ENCODE measurements at places on chromosomes 5 and 9. TPM values are rescaled to one million over a fixed set of nuclear protein-coding genes. Genes with fewer than 3 reads are reported as not detected.

The PPP1R26 gene
- 32.7 TPM for total RNA-seq

The FGD3 gene
- total RNA-seq: 0.10 TPM

The ZNF879 gene
- total RNA-seq: not detected

The CTNND2 gene
- not detected for total RNA-seq

The C5orf22 gene
- 41.4 TPM for total RNA-seq

The CD72 gene
- 0.12 TPM for total RNA-seq

The SHLD3 gene
- 11.4 TPM for total RNA-seq

The OR1J2 gene
- total RNA-seq: not detected

The AQP3 gene
- 0.79 TPM for total RNA-seq

The STPG3 gene
- not detected for total RNA-seq

The FIBCD1 gene
- total RNA-seq: 1.6 TPM

The ERBIN gene
- 114 TPM for total RNA-seq

The PDGFRB gene
- total RNA-seq: 55.9 TPM

The WNT8A gene
- not detected for total RNA-seq

The WHRN gene
- total RNA-seq: 2.0 TPM

The NOXA1 gene
- 1.7 TPM for total RNA-seq
